ENCODE measurements at places on chromosomes 6 and 20. TPM values are rescaled to one million over a fixed set of nuclear protein-coding genes. Genes with fewer than 3 reads are reported as not detected.
A peak's percentile ranks its signal among the peaks of the same experiment; 100 is the strongest.

- no peak for DNase-seq
Measured at GRCh38 chr6:149062653-149063348, 254.7 kb upstream of the TAB2 start.

DNA sequence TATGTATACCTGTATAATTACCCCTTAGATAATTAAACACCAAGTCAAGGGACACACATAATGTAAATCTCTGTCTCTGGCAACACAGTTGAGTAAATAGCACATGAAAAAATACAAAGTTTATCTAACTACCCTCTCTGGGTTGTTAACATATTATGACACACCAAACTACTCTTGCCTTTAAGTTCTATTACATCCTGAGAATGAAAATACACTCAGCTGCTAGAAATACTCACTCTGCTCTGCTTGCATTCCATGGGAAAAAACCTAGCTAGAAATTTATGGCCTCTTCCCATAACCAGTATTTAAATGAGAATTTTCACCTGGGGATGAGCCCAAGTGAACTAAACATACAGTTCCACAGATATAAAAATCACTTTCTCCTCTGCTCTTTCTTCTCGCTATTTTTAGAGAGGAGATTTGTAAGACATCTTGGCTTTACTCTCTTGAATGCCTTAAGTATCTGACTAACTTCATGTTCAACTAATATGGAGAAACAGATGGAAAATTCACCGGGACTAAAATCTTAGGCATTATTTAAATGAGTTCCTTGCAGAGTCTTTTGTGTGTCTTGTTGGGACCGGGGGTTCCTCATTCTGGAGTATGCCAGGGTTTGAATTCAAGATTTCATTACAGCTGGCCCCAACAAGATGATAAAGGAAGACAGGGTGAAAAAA is 140.9 kb downstream of the GJA10 start:
- DNase-seq = no peak

DNA sequence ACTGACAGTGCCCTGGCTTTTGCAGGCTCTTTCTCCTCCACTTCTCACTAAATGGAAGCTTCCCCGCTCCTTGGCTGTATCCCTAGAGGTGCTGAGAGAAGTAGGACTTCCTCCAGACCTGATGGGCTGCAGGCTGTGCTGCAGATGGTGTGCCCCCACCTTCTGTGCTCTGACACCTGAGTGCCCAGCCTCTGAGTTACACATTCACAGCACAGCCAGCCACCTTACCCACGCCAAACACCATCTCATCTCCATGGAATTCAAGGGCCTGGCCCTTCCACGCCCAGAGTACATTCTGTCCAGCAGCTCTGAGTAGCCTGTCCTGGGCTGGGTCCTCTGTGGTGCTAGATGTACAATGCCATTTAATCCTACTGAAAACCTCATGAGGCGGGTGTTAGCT is 5.3 kb downstream of the SFTA2 start:
- no peak for DNase-seq

DNA sequence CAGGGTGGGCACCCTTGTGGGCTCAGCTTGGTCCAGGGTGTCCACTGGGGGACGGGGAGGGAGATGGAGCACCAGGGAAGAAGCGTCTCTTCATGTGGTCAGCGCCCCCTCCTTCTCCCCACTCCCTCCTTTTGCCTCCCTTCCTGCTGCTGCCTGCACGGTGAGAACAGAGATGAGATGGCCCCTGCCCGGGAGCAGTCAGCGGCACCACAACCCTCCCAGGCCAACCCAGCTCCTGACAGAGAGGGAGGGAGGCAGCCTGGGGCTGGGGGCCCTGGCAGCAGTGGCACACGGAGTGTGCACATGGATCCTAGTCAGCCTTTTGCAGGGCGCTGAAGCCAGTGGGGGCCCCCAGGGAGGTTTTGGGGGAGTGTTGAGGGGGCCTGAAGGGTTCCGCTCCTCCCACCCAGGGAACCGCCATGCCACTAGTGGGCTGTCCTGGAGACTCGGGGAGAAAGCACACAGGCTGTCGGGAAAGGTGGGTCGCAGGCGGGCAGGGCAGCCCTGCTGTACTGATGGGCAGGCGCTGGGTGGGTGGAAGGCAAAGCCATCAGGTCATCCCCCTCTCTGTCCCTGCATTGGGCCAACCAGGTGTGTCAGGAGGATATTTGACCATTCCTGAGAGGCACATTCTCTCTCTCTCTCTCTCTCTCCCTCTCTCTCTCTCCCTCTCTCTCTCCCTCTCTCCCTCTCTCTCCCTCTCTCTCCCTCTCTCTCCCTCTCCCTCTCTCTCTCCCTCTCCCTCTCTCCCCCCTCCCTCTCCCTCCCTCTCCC is 94.3 kb upstream of the BHLHE23 start:
- no peak for DNase-seq

DNA sequence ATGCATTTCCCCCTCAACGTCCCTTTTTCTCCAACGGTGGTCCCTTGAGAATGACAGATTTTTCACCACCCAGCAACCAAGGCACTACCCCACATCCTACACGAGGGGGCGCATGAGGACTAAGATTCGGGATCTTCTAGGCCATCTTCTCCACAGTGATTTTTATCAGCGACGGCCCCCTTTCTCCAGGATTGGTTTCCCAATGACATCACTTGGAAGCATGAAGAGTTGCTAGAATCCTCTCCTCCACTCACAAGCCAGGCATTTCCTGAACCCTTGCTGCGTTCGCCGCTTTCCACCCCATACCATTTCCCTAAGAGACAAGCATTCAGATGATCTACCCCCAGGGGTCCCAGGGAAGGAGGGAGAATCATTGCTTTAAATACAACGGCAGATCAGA is 252.0 kb downstream of the HIVEP2 start:
- peak; percentile 42 for DNase-seq

DNA sequence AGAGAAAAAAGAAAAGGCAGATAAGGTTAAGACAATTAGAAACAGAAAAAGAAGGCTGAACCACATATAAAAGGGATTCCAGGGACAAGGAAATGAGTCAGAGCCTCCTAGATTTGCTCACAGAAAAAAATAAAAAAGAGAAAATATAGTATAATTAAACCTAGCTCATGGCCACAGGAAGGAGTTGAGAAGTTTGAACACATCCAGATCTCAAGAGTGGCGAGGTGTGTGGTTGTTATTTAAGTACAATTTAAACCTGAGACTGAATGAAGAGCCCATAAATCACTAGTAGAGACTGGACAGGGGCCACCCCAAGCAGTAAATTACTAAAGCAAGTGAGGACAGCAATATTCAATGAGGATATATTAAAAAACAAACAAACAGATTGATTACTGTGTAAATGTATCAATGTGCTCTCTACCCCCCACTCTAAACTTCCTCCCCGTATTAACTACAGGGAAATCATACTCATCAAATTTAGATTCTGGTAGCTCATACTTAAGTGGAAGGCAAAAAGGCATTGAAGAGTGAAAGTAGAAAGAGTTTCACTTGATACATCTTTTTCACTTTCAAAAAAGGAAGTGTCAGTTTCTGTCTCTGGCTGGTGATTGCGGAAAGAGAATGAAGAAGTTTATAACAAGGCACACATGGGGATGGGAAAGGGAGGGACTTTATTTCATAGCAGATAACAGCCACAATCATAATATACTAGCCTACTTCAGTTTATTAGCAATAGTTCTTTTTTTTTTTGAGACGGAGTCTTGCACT is 49.3 kb upstream of the SCAF8 start:
- DNase-seq = no peak

GRCh38 chr6:4348462-4349112 is 213.2 kb upstream of the ECI2 start:
- no peak for DNase-seq

- no peak for DNase-seq
Measured at GRCh38 chr20:14434384-14435136, 97.1 kb upstream of the FLRT3 start.

- DNase-seq = no peak
Measured at GRCh38 chr6:7260291-7261031, 52.5 kb downstream of the SSR1 start.

GRCh38 chr6:13412639-13413465 is 74.5 kb downstream of the GFOD1 start:
- no peak for DNase-seq

DNA sequence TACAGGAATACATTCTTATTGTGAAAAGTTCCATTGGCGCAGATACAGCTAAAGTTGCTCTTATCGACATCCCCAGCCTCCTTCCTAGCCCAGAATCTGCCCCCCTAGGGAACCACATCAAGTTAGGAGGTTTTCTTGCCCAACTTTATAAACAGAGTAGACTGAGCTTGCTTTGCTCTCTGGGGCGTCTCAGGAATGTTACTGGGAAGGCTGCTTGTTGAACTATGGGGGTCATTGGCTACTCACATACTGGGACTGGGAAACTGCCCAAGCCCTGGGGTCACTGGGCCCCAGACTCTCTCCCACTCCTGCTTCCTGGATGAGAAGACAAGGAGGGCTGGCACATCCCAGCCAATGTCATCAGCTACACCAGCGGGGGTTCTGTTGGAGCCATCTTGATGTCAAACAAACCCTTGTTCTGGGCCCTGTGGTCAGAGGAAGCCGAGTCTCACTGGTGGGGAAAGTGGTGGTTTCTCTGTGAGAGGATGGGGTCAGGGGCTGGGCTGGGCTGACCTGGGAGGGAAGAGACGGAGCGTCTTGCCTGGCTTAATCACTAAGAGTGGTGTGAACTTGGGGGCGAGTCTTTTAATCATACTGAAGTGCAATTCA is 26.0 kb downstream of the BPIFB4 start:
- DNase-seq = no peak

DNA sequence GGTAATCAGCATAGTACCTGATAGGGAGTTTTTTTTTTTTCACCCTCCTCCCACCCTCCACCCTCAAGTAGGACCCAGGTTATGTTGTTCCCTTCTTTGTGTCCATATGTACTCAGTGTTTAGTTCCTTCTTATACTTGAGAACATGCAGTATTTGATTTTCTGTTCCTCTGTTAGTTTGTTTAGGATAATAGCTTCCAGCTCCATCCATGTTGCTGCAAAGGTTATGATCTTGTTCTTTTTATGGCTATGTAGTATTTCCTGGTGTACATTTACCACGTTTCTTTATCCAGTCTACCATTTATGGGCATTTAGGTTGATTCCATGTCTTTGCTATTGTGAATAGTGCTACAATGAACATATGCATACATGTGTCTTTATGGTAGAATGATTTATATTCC is 41.9 kb downstream of the FOXA2 start:
- DNase-seq = no peak

- no peak for DNase-seq
Measured at GRCh38 chr6:143844006-143844405, 868 bp downstream of the LTV1 start.

DNA sequence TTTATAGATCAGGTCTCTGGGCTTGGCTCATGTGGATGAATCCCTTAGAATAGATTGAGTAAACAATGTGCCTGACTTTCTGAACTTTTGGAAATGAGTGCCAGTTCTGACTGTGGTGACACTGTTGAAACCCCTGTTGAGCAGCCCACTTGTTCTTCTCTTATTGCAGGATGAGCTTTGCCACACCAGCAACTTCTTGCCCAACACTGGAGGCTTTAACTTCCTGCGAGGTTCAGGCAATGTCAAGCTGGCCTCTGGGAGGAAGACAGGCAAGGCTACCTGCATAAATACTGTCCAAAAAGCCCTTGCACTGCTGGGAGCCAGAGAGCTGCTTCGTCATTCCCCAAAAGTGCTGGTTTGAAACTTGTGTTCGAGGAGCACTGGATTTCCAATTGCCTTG is 32.8 kb upstream of the SMIM8 start:
- no peak for DNase-seq

DNA sequence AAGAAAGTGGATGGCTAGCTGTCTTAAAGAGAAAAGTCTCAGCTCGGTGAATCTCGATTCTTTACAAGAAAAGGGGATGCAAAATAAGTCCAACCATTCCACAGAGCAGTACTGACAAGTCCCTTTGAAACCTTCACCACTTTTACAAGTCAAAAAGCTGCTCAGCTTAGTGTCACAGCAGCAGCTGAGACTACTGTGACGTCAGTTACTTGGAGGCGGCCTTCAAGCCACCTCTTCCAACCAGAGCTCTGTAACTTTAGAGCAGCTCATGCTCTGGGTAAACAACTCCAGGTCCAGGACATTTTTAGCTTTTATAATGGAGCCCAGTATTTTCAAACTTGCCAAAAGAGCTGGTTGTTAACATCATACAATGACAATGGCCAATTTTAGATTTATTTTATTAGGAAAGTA is at the start of gene KIAA0408:
TSS of gene KIAA0408 (minus strand) at position 159 of the 411 bp plus-strand sequence. CDS start 5,408 bp downstream, outside the sequence.
- no peak for DNase-seq

DNA sequence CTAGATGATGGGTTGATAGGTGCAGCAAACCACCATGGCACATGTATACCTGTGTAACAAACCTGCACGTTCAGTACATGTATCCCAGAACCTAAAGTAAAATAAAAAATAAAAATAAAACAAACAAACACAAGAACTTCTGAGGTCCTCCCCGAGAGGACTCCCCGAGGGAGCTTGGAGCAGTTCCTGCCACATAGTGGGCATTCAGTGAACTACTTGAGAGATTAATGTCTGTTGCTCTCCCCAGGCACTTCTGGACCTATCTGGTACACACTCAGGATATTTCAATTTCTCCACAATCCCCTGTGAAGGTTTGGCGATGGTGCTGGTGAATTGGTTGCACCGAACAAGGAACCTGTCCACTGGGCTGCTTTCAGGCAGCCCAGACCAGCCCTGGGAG is 311.2 kb downstream of the ESR1 start:
- DNase-seq = no peak

GRCh38 chr6:33000055-33000454 is 9.3 kb downstream of the HLA-DOA start:
- DNase-seq = no peak

GRCh38 chr20:64196309-64196708 is 32.1 kb downstream of the MYT1 start:
- DNase-seq = no peak

DNA sequence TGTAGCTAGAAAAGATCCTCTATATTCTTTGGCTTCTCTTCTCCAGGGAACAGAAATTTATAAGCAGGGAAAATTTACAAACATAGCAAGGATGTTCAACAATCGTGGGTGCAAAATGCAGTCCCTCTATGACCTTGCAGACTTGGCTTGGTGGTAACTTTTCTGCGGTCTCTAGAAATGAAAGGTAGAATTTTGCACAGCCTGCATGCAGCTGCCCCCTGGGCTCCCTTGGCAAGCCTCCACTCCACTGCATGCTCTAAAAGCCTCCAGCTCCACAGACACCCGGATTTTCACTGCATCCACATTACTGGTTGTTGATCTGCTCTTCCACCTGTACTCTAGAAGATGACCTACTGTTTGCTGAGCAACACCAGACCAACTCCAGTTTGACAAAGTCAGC is 236.5 kb upstream of the EYS start:
- no peak for DNase-seq

Gene AKAP12
- 0.69 TPM for total RNA-seq

Gene ALDH5A1
- 15.9 TPM for total RNA-seq

Gene GRIK2
- total RNA-seq = 0.11 TPM

Gene C20orf173
- not detected for total RNA-seq

Gene SLC24A3
- total RNA-seq = 0.07 TPM

Gene CD83
- 492 TPM for total RNA-seq

Gene TRIM40
- not detected for total RNA-seq

Gene SPATA25
- 0.53 TPM for total RNA-seq

All from activated B cell treated with CpG ODN at 0.5 μM for 24 hours (primary cell).